ENCODE measurements at places on chromosomes 16 and 17. TPM values are rescaled to one million over a fixed set of nuclear protein-coding genes. Genes with fewer than 3 reads are reported as not detected.

KRTAP4-5 gene
- not detected for total RNA-seq

CFAP20 gene
- 21.7 TPM for total RNA-seq

SOCS7 gene
- total RNA-seq, result 7.4 TPM

CLEC3A gene
- total RNA-seq, result not detected

MT1A gene
- not detected for total RNA-seq

RAMP2 gene
- total RNA-seq, result not detected

MATCAP1 gene
- 27.7 TPM for total RNA-seq
